Activated effector memory CD4-positive, alpha-beta T cell treated with Interleukin-2 at 50 U/mL for 16 hours (primary cell): ENCODE measurements at places on chromosomes 2 and 18.
A peak's percentile ranks its signal among the peaks of the same experiment; 100 is the strongest.

DNA sequence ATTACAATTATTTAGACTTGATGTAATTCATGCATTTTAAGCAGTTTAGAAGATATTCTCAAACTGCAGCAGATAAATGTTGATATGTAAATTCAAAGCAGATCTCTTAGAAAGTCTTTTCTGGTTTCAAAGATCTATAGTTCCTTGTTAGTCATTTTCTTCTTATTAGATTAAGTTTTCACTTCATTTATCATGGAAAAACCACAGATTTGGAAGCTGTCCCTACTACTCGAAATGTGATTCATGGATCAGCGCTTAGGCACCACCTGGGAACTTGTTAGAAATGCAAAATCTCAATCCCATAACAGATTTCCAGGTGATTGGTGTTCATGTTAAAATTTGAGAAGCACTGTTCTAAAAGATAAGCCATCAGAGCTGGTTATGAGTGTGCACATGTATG, 92.8 kb upstream of the CDH2 start:
- no peak for DNase-seq

DNA sequence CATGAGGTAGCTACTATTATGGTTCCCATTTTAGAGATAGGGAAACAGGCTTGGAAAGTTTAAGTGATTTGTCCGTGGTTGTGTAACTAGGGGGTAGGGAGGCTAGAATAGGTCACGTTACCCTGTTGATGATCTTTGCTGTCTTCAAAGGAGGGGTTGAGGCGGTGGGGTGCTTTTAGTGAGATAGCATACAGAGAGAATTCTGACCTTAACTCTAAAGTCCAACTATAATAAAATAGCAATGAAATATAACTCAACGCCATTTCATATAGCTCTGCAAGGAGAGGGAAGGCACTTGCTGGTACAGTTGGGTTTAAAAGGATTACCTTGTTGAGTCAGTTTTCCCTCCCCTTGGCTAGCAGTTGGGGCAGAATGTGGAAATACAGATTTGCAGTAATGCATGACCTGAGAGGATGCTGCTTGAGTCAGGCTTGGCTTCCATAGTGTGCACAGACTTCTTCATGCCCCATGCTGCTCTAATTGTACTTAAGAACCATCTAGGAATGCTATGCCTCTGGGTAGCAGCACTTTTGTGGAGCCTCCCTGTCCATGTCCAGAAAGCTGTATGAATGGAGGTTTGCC, 143.9 kb downstream of the LTBP1 start:
- no peak for DNase-seq

GRCh38 chr18:32280911-32281310, 91.1 kb downstream of the MEP1B start:
- no peak for DNase-seq

- DNase-seq: no peak
Observed at GRCh38 chr2:106703161-106703560, 182.8 kb downstream of the ST6GAL2 start.

DNA sequence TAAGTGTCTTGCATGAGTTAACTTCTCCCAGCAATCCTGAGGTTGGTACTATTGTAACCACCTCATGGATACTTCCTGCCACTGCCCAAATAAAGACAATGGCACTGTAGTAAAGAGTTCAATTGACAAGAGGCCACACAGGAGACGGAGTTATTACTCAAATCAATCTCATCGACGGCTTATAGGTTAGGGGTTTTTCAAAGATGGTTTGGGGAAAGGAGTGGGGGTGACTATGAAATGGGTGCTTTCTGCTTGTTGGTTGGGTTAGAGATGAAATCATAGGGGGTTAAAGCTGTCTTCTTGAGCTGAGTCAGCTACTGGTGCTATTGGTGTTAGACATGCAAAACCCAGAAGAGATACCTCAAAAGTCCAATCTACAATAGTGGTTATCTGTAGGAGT, 1258.0 kb upstream of the ZEB2 start:
- no peak for DNase-seq

DNA sequence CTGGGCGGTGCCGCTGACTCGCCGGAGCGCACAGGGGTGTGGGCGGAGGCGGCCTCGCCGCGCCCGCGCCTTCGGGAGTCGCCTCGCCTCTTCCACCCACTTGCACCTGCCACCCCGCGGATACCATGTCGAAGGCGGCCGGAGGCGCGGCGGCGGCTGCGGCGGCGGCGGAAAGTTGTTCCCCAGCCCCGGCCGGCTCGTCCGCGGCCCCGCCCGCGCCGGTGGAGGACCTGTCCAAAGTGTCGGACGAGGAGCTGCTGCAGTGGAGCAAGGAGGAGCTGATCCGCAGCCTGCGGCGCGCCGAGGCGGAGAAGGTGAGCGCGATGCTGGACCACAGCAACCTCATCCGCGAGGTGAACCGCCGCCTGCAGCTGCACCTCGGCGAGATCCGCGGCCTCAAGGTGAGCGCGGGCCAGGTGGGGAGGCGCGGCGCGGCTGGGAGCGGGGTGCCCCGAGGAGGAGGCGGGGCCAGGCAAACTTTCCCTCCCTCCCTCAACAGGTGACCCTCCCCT, 766 bp downstream of the CCDC85A start:
- DNase-seq: no peak

DNA sequence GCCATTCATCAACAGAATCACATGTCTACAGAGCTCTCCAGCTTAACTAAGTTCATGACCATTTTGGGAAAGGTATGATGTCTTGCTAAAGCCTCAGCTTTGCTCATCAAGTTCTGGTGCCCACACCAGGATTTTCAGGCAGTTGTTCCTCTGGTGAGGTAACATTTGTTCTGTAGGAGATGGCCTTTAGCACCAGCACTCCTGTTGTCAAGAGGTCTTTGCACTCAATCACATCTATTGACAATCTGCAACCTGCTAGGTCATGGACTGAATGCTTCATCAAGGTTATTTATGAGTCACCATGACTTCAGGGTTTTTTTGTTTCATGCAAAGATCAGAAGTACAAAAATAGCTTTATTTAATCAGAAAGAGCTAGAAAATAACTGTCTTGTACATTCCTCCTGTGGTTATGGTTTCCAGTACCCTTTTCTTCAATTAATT, 36.6 kb upstream of the VIT start:
- DNase-seq: no peak

DNA sequence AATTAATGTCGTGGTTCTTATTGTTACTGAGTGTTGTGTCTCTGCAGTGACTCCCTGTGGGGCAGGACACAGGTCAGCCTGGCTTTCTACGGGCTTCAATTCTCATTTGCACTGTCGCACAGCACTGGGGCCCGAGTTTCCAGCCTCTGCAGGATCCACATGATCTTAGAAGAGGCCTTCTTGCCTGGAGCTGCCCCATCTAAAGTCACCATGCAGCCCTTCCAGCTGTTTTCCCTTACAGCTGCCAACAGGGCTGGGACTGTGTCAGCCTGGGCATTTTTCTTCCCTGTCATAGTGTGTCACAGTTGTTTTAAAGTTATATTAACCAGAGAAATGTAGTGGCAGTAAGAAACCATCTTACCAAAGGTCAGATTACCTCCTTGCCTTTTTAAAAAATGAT, 27.0 kb downstream of the FHL2 start:
- no peak for DNase-seq

DNA sequence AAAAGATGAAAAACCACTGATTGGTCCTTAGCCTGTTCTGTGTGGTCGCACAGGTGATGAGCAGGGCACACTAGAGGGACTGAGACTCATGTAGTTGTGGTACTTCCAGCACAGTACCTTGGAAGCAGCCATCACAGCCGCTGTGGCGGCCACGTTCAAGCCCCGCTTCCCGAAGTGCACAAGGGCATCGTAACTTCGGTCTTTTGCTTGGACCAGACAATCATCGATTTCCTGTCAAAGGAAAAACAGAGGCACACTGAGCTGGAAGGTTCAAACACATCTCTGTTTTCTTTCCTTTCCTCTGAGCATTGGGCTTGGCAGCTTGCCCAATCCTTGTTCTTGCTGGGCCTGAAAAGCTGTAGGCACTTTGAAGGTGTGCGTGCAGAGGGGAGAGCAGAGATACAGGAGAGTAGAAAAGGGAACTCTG, 52.6 kb downstream of the MRPL35 start:
- DNase-seq: no peak

- peak; percentile 83 for DNase-seq
Observed at GRCh38 chr2:27217173-27218121, at the start of gene CAD. Gene CAD (plus strand): TSS chr2:27217369. CDS start chr2:27217552, 183 bp downstream.

DNA sequence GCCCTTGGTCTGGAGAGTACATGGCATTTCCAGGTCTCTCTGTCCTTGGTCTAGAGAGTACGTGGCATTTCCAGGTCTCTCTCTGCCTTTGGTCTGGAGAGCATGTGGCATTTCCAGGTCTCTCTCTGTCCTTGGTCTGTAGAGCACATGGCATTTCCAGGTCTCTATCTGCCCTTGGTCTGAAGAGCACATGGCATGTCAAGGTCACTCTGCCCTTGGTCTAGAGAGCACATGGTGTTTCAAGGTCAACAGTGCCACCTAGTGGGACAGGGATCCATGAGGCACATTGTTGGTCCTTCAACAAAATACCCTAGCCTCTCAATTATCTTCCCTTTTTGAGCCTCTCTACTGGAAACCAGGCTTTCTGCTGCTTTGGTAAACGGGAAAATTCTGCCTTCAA, 250.2 kb downstream of the OTX1 start:
- DNase-seq: no peak

GRCh38 chr2:191126386-191127085, 24.3 kb downstream of the STAT4 start:
- DNase-seq: no peak

DNA sequence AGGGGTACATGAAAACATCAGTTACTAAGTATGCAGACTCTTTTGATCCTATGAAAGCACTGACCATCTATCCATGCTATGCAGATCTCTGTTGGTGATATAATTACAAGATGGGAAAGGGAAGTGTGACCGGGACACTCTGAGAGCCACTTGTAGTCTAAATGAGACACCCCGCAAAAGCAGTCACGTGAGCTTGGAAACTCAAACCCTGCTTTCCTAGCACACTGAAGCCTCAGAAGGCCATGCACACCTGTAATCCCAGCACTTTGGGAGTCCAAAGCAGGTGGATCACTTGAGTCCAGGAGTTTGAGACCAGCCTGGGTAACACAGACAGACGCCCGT, 137.5 kb downstream of the INO80D start:
- DNase-seq: no peak

DNA sequence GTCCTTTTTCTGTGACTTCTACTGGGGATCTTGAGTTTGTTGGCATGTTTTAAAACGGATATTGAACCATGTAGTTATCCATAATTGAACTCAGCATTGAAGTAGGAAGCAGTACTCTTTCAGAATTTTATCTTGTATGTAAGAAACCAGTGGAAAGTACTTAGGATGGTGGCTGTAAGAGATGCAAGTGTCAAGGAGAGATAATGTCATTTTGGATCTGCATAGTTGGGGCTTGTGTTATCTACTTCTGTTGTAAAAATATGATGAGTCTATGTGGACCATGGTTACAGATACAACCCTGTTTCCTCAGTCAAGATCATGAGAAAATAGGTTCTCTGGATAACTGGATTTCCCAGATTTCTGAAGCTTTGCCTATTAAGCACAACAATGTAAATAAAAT, 113.7 kb downstream of the NAB1 start:
- DNase-seq: no peak

GRCh38 chr2:69104261-69104660, 91.3 kb downstream of the ANTXR1 start:
- no peak for DNase-seq

DNA sequence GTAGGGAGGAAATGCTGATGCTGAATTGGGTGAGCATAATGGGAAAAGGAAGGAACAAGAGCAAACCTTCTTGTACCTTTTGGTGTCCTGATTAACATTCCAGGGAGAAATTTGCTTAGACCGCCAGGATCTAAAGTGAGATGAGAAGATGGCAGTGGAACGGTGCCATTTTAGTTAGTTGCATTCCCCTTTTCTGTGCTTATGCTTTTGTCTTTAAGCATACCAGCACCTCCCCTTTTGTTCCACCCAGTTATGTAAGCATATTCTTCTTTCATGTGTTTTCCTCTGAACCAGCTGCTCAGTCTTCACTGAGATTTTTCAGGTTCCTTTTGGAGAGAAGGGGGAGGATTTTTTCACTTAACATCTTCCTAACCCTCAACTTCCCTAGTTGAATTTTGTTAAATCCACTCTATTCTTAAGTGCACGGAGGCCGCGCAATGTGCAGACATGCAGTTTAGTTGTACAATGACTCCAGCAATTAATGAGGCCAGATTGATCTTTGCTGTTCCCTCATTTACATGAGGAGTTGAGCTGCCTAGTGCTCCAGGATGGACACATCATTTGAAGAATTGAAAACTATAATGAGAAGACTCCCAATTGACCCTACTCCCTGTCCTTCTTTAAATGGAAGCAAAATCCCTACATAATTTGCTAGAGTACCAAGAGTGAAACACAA, 73.9 kb downstream of the MAP4K4 start:
- no peak for DNase-seq

- DNase-seq: no peak
Observed at GRCh38 chr2:150977296-150977695, 284.4 kb downstream of the RBM43 start.

- no peak for DNase-seq
Observed at GRCh38 chr2:26820932-26821331, 27.0 kb upstream of the DPYSL5 start.

- no peak for DNase-seq
Observed at GRCh38 chr2:203857656-203858055, 9.9 kb upstream of the CTLA4 start.

DNA sequence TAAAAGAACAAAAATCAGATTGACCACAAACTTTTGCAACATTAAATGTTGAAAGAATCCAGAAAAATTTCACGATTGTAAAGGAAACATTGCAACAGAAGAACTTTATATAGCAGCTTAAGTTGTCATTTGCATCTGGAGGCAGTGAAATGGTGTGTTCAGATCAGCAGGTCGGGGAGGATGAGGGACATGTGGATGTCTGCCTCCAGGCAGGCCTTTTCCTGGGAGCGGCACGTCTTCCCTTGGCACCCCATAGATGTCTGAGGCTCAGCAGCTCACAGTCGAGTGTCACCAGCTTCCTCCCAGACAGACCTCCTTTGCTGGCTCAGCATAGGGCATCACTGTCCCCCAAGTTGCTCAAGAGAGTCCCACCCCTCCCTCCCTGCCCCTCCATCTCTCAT, 44.3 kb upstream of the ASB1 start:
- no peak for DNase-seq

DNA sequence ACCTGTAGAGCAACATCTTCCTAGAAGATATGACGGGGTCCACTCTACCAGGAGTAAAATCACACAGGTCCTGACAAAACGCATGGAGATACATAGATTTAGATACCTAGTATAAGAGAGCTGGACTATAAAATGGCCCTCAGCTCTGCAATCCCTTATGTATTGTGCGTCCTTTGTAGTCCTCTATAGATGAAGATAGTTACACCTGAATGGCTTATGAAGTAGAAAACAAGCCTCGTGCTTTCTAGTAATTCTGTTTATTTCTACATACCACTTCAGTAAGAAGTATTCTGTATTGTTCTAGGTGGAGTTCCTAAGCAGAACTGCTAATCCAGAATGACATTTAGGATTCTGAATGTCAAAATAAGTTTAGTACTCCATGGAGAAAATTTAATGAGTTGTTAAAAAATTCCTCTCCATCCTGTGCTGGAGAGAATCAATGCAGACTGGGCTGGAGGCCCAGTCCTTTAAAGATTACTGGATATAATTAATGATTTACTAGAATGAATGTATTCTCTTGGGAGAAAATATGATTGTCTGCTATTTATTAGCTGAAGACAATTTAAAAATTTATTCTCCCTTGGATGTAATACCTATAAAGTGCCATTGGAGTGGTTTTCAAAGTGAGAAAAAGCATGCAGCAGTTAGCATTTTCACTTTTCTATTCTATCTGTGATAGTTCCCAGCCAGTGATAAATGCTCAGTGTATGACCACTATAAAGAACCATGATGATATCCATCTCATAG, 147.3 kb upstream of the UNC80 start:
- DNase-seq: no peak

GRCh38 chr2:121561617-121562268, 31.1 kb downstream of the RNU4ATAC start:
- DNase-seq: no peak
